ENCODE measurements at places on chromosomes 12 and 14. TPM values are rescaled to one million over a fixed set of nuclear protein-coding genes. Genes with fewer than 3 reads are reported as not detected.

The FOXM1 gene
- 0.79 TPM for total RNA-seq

The ACSS3 gene
- 0.26 TPM for total RNA-seq

The KRT79 gene
- total RNA-seq, result 0.26 TPM

The CCDC198 gene
- not detected for total RNA-seq

The EID3 gene
- 1.9 TPM for total RNA-seq

The CD9 gene
- 492 TPM for total RNA-seq

The EML5 gene
- not detected for total RNA-seq

The BRF1 gene
- 22.3 TPM for total RNA-seq

The HOXC6 gene
- total RNA-seq, result not detected

The ZDHHC17 gene
- total RNA-seq, result 26.1 TPM

The CACNA1C gene
- total RNA-seq, result not detected

The ZDHHC22 gene
- not detected for total RNA-seq

The NR1H4 gene
- total RNA-seq, result not detected

The BMP4 gene
- total RNA-seq, result 0.13 TPM

The NEUROD4 gene
- not detected for total RNA-seq

The MANSC1 gene
- total RNA-seq, result 2.6 TPM

The MANSC4 gene
- not detected for total RNA-seq

The KRT6C gene
- 138 TPM for total RNA-seq

The NTS gene
- not detected for total RNA-seq

The HHIPL1 gene
- 1.2 TPM for total RNA-seq

The TMPRSS12 gene
- total RNA-seq, result not detected

The OLR1 gene
- total RNA-seq, result not detected

The FAM186B gene
- 0.26 TPM for total RNA-seq

The IFI27 gene
- total RNA-seq, result 20.5 TPM

The ACRBP gene
- 0.51 TPM for total RNA-seq

The VASH1 gene
- not detected for total RNA-seq

The PROX2 gene
- total RNA-seq, result not detected

The FOXA1 gene
- 5.3 TPM for total RNA-seq

The TMEM253 gene
- 0.51 TPM for total RNA-seq

The FBLN5 gene
- 0.26 TPM for total RNA-seq

The ADCY6 gene
- 13.4 TPM for total RNA-seq

The RIMBP2 gene
- total RNA-seq, result not detected

The PAX9 gene
- total RNA-seq, result 9.7 TPM

The SLC39A5 gene
- total RNA-seq, result 0.13 TPM

The GPR84 gene
- 0.13 TPM for total RNA-seq

The TAS2R9 gene
- total RNA-seq, result not detected

The EXD2 gene
- total RNA-seq, result 15.5 TPM

The C12orf54 gene
- 0.53 TPM for total RNA-seq

The SMARCD1 gene
- total RNA-seq, result 24.2 TPM

All from bronchial epithelial cell (primary cell).